ENCODE measurements at places on chromosomes 16 and 17.

DNA sequence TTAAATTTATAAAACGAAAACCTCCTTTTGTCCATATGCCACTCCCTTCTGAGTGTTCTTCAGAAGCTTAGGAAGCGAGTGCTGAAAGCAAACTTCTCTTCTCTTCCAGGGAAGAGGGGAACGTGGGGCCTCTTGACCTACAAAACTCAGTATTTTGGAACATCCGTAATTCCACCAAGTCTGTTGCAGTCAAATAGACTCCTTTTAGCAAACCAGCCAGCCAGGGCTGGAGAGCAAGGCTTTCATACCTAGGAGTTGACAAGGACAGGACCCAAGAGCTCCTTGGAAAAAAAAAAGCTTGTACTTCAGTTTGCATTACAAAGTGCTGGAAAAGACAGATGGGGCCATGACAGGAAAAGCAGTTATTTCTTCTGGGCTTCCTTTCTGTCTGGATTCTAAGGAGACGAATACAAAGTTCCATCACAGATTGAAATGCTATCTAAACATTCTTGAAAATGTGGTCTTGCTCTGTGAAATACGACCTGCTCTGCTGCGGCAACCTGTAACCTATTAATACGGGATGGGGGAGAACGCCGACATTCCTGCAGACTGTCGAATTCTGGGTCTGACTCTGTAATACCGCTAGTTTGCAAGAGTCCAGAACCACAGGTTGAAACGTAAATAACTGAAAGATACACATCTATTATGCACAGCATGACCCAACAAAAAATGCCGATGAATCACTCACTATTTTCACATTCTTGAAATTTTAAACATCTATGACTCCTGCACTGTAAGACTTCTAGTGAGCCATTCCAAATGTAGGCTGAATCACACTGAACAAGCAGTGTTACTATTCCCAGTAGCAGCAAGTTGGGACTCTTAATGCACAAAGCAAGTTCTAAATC lies 20.6 kb downstream of the VPS53 start:
- peak; percentile 98 for DNase-seq

DNA sequence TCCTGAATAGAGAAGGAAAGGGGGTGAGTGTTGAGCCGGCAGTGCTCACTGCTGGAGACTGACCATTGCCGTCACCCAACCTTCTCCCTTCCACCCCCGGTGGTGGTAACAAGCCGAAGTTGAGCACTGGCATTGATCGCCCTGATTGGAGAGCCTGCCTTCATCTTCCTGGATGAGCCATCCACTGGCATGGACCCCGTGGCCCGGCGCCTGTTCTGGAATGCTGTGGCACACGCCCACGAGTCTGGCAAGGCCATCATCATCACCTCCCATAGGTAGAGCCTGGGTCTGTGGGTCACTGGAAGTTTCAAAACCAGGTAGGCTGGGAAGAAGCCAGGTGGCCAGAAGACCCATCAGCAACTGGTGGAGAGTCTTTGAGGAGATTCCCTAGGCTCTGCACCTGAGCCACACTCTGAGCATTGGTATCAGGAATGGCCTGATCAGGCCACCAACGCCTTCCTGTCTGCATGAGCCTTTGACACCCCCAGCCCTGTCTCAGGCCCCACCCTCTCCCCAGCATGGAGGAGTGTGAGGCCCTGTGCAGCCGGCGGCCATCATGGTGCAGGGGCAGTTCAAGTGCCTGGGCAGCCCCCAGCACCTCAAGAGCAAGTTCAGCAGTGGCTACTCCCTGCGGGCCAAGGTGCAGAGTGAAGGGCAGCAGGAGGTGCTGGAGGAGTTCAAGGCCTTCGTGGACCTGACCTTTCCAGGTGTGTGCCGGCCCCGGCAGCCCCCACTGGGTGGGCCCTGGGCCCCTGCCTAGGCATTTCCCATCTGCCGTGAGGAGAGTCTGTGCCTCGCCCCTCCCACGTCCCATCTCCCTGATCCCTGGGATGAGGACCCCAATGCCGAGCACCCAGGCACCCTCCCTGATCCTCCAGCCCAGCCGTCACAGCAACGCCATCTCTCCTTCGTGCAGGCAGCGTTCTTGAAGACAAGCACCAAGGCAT lies 4.9 kb upstream of the CCNF start:
- no peak for DNase-seq

DNA sequence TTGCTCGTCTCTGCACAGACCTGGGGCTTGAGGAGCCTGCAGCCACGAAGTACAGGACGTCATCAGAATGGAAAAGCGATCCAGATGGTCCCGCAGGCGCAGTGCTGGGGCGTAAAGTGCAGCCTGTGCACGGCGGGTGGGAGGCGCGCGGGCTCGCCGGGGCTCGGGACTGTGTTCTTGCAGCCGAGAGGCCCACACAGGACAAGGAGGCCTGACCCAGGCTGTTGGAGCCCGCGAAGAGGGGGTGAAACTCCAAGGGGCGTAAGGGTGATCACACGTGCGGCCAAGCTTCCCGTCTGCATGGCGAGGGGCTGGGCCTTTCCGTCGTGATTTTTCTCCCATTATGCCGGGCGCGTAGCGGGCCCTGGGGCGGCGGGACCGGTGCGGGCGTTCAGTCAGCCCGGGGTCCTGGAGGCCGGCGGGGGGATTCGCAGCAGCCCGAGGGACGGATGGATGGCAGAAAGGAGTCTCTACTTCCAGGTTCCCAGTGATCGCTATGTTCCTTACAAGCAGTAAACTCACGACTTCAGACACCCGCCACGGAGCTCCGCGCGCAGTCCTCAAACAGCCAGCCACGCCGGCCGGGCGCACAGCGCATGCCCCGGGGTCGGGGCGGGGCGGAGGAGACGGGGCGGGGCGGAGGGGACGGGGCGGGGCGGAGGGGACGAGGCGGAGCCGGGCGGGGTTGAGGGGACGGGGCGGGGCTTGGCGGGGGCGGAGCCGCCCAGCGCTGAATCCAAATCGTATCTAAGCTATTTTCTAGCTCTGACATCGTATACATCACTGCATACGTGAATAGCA lies 141.0 kb upstream of the KCNJ18 start:
- peak; percentile 90 for DNase-seq

GRCh38 chr17:58376472-58377000 lies 24.5 kb upstream of the SUPT4H1 start:
- no peak for DNase-seq

GRCh38 chr17:12122075-12122474 lies 101.4 kb downstream of the MAP2K4 start:
- no peak for DNase-seq

DNA sequence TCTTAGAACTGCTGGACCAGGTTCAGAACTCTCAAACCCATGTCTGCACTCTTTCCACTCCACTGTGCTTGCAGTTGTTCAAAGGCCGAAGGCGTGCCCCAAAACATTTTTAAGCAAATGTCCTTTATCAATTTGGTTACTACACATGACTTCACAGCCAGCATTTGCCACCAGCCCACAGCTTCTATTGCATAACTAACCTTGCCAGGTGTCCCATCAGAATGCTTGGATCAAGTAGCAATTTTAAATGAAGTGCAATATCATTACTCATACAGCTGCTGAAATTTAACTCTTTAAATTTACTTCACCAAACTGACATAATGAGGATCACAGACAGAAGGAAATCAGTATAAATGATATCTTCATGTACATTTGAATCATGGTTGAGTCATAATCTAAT lies 29.8 kb upstream of the HS3ST3A1 start:
- DNase-seq: no peak

GRCh38 chr16:84103678-84104077 lies 13.1 kb downstream of the MBTPS1 start:
- no peak for DNase-seq

DNA sequence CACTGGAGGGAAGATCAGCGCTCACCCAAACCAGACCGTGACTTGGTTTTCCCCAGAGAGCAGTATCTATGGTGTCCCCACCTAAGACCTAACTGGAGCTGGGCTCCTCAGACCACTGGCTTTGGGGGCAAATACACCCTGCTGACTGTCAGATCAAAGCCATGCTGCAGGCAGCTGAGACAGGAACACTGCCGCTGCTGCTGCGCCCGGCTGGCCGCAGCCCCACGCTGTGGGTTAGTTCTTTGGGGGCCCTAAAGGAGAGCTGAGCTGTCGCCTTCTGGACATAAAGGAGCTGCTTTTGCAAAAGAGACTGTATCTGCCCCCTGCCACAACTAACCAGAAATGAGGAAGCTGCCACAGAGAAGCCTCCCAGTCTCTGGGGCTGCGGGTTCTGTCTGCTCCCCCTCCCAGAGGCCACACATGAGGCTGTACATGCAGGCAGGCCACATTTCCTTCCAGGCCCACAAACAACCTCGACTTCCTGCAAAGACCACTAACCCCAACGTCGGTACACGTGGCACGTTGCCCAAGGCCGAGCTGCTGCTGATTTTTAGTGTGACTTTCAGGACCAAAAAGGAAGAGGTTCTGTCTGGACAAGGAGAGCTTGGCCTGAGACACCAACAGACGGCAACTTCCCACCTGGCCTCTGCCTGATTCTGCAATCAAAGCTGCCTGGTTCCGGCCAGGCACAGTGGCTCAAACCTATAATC lies 18.2 kb upstream of the ABR start:
- peak; percentile 13 for DNase-seq

DNA sequence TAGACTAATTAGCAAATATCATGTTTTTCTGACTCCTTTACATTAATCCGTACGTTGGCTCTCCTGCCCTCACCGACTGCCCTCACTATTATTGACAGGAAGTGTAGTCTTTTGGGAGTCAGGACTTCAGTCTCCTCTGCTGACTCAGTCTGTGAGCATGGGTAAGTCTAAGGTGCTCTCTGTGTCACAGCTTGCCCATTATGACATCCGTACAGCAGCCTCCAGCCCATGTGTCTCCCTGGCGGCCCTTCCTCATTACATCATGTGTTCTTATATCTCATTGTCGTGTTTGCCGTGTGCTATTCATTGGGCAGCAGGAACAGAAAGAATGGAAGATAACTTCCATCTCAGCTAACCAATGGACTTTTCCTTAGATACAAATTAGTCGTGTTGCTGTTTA lies 77.5 kb downstream of the MRTFB start:
- no peak for DNase-seq

- DNase-seq: no peak
Observed at GRCh38 chr17:19322129-19322505, 40.4 kb downstream of the B9D1 start.

DNA sequence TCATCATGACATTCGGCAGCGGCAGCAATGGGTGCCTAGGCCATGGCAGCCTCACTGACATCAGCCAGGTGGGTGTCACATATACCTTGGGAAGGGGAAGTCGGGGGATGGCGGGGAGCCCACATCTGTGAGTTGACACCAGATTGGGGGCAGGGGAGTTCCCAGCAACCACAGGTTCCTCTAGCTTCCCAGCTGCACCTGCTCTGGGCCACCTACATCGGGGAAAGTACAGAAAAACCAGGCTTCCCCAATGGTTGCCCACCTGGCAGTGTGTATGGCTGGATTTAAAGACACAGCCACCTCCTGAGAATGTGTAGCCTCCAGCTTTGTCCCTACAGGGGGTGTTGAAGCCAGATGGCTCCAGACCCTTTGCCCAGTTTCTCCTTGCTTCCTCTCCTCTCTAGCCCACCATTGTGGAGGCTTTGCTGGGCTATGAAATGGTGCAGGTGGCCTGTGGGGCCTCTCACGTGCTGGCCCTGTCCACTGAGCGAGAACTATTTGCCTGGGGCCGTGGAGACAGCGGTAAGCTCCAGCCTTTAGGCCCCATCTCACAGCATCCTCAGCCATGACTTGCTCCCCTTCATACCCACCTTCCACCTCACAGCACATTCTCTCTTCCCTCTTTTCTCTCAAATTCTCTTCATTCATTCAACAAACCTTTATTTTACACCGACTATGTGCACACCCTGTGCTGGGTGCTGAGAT lies 5.0 kb upstream of the TRAF4 start:
- DNase-seq: no peak

DNA sequence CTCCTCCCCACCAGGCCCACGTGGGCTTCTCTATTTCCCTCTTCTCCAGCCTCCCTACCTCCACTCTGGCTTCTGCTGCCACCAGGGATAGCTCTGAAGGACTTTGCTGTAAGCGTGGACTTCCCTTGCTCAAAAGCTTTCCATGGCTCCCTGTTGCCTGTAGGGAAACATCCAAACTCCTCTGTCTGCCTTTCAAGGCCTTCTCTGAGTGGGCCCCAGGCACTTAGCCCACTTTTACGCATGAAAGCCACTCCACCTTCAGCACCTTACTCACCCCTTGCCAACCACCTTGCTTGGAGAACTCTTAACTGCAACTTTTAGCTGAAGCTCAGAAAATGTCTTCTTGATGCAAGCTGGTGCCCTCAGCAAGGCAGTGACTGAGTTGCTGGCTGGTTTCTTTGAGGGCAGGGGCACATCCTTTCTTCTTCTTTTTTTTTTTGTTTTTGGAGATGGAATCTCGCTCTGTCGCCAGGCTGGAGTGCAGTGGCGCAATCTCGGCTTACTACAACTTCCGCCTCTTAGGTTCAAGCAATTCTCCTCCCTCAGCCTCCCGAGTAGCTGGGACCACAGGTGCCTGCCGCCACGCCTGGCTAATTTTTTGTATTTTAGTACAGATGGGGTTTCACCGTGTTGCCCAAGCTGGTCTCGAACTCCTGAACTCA lies 52.0 kb upstream of the DLX4 start:
- no peak for DNase-seq

GRCh38 chr17:70655176-70655958 lies 486.0 kb downstream of the KCNJ2 start:
- DNase-seq: no peak

- DNase-seq: no peak
Observed at GRCh38 chr16:1696863-1697262, 9.1 kb upstream of the MAPK8IP3 start.

GRCh38 chr17:63824362-63824761 lies 2.9 kb upstream of the PSMC5 start:
- no peak for DNase-seq

DNA sequence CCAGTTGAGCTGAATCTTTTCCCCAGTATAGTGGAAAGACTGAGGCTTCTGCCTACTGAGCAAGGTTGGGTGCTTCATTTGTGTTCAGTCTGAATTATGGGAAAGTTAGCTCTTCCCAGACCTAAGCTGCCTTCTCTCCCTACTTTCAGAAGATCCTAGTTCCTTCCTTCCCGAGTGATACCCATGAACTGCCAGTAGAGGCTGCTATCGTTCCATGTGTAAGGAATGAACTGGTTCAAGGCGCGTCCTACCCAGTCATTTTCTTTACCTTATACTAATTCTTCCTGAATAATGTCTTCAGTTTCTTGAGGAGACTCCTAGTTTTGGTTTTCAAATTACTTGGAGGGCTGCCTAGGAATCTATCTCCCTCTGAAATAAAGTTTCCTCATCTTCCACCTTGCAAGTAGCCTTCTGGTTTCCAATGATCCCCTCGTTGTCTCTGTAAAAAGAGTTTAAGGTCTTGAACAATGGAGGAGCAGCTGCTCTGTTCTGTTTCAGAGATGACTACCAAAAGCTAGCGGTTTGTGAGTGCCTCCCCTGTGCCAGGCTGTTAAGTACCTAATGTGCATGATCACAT lies 934 bp upstream of the AOC2 start:
- DNase-seq: peak; percentile 69

- peak; percentile 88 for DNase-seq
Observed at GRCh38 chr16:30896261-30896888, at the start of gene CTF1. CTF1 (plus strand) TSS chr16:30896614; CDS start chr16:30896644, 30 bp downstream.

Measured in astrocyte of the spinal cord (primary cell).